Endothelial cell of umbilical vein (primary cell): ENCODE measurements at places on chromosomes 13 and 19. TPM values are rescaled to one million over a fixed set of nuclear protein-coding genes. Genes with fewer than 3 reads are reported as not detected.

Gene SIGLEC12
- not detected in 2 replicates for polyA plus RNA-seq

Gene C19orf73
- polyA plus RNA-seq: 1.8 and 2.5 TPM in 2 replicates

Gene DNAAF3
- polyA plus RNA-seq: 0.56 and 0.75 TPM in 2 replicates

Gene APC2
- polyA plus RNA-seq: 0.01 and 0.05 TPM in 2 replicates

Gene ZNF541
- polyA plus RNA-seq: 0.03 and 0.05 TPM in 2 replicates
